Activated T-helper 1 cell treated with anti-CD3 and anti-CD28 coated beads, Interleukin-12 subunit alpha, Interleukin-12 subunit beta, Interleukin-2, Interleukin-4 antibody, amounts not matched to agents 30 ng/mL and 10 ng/mL and 1 ng/mL, durations not matched to agents 14 hours and 24 hours and 36 hours (primary cell): ENCODE measurements at places on chromosomes 1 and 21.

DNA sequence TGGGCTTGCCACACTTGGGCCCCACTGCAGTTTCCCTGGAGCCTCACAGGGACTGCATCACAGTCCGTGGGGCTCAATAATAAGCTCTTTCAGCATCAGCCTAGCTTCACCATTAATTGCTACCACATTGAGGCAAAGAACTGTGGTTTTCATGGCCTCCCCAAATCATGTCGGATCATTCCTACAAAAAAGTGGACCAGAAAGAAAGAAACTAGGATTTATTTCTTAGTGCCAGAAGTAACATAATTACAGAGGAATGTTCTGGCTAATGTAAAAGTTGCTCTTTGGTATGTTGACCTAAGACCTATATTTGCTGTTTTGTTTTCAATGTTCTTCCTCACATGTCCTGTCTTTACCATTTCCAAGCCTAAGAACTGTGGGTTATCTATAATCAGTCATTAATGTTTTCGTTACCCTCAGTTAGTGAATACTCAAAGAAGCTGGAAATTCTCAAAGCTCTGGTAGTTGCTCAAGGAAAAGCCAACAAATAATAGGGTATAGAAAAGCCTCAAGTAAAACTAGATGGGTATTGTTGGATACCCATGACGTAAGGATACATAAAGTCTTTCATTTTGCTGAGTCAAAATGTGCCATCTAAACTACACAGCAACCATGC lies 173.9 kb downstream of the LTN1 start:
- H3K27me3 ChIP-seq = no peaks in the 10 kb centered on the region
- H3K4me1 ChIP-seq = no peaks in the 10 kb centered on the region
- H3K36me3 ChIP-seq = peaks cover 45% of the 10 kb centered on the region
- no peak overlapping the region for H3K4me3 ChIP-seq

DNA sequence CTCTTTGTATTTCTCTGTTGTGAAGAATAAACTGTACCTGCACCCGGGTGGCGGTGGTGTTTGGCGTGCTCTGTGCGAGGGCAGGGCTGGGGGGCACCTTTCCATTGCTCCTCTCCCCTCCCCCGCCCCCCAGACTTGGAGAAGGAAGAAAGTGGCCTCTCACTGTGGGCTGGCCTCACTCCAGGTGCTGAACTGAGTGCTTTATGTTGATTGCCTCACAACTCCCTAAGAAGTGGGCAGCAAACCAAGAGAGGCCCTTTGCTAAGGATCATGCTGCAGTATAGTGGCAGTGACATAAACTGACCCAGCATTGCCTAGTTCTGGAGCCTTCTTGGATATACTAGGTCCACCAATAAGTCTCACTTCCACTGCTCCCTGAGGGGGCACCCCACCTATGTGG lies 20.2 kb downstream of the A3GALT2 start:
- H3K27ac ChIP-seq = no peak overlapping the region
- peaks cover 11% of the 10 kb centered on the region for H3K27me3 ChIP-seq
- peaks cover 38% of the 10 kb centered on the region for H3K4me1 ChIP-seq
- no peak for DNase-seq

DNA sequence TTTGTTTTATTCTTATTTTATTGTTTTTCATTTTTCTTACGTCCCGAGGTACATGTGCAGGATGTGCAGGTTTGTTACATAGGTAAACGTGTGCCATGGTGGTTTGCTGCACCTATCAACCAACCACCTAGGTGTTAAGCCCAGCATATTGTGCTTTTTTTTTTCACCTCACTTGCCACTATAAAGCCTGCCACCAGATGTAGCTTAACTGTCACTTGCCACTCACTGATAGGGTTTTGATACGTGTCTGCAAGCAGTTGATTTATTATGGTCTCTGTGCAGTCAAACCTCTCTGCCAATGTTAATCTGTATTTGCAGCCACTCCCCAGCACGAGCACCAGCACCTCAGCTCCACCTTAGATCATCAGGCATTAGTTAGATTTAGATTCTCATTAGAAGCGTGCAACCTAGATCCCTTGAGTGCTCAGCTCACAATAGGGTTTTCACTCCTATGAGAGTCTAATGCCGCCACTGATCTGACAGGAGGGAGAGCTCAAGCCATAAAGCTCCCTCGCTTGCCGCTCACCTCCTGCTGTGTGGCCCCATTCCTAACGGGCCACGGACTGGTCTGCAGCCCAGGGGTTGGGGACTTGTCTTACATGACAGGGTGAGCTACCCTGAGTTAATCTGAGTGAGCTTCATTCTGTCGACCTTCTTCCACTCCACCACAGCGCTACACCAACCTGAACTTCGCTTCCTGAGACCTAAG lies 17.9 kb upstream of the ABCG1 start:
- no peak overlapping the region for H3K27ac ChIP-seq
- peaks cover 5% of the 10 kb centered on the region for H3K27me3 ChIP-seq
- H3K36me3 ChIP-seq = no peaks in the 10 kb centered on the region
- no peak overlapping the region for H3K4me3 ChIP-seq

- peaks cover 3% of the 10 kb centered on the region for H3K36me3 ChIP-seq
- H3K27ac ChIP-seq = no peak overlapping the region
- peaks cover 32% of the 10 kb centered on the region for H3K27me3 ChIP-seq
- no peak for DNase-seq
These were observed 1.4 kb upstream of the MIA3 start for GRCh38 chr1:222616525-222616924.

DNA sequence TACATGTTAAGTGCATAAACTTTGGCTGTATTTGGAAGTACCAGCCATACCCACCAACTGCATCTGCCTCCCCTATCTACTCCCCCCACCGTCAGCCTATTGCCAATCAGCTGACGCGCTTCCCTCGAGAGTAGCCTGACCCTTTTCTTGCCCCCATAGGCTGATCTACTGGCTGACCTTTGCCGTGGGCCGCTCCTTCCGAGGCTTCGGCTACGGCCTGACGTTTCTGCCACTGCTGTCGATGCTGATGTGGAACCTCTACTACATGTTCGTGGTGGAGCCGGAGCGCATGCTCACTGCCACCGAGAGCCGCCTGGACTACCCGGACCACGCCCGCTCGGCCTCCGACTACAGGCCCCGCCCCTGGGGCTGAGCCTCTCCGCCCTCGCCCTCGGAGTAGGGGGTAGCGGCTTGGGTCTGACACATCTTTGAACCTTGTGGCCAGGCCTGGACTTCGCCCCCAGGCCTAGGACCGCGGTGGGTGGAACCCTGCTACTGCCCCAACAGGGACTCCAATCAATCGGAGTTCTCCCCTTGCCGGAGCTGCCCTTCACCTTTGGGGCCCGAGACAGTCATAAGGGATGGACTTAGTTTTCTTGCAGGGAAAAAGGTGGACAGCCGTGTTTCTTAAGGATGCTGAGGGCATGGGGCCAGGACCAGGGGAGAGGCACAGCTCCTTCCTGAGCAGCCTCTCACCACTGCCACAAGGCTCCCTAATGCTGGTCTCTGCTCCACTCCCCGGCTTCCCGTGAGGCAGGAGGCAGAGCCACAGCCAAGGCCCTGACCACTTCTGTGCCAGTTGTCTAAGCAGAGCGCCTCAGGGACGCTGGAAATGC lies 4.0 kb downstream of the GLMP start:
- H3K4me3 ChIP-seq = peak overlapping the region; percentile 64
- H3K36me3 ChIP-seq = peaks cover 11% of the 10 kb centered on the region
- no peak overlapping the region for H3K27ac ChIP-seq
- no peaks in the 10 kb centered on the region for H3K27me3 ChIP-seq

GRCh38 chr1:66380452-66381212 lies 153.3 kb upstream of the SGIP1 start:
- DNase-seq = no peak
- no peak overlapping the region for H3K27ac ChIP-seq
- H3K27me3 ChIP-seq = no peaks in the 10 kb centered on the region
- H3K4me1 ChIP-seq = peaks cover 37% of the 10 kb centered on the region
- peak overlapping the region; percentile 44 for H3K4me3 ChIP-seq
- peaks cover 16% of the 10 kb centered on the region for H3K36me3 ChIP-seq

- no peak overlapping the region for H3K27ac ChIP-seq
- H3K4me3 ChIP-seq = no peak overlapping the region
- H3K27me3 ChIP-seq = peaks cover 14% of the 10 kb centered on the region
- no peaks in the 10 kb centered on the region for H3K4me1 ChIP-seq
These were observed 336.0 kb upstream of the NR5A2 start for GRCh38 chr1:199691540-199691939.

DNA sequence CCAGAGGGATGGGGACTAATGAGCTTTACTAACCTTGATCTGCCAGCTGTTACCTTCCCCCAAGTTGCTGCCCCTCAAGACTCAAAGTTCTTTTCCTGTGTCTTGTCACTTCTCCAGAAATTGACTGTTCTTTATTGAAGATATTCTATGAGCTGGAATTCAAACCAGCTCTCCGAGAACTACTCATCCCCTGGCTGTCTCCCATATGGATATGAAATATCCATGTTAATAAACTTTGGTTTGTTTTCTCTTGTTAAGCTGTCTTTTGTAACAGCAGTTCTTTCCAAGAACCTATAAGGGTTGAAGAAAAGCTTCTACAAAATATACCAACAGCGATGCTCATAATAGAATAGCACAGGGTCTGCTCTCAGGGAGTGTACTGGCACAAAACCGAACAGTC lies 77.0 kb downstream of the CAMK2N1 start:
- no peak for DNase-seq
- peaks cover under 1% of the 10 kb centered on the region for H3K4me1 ChIP-seq
- H3K27ac ChIP-seq = no peak overlapping the region
- peaks cover 21% of the 10 kb centered on the region for H3K27me3 ChIP-seq

GRCh38 chr1:155834296-155834926 lies 22.6 kb downstream of the GON4L start:
- H3K4me1 ChIP-seq = peaks cover 33% of the 10 kb centered on the region
- H3K36me3 ChIP-seq = peaks cover 18% of the 10 kb centered on the region
- H3K27ac ChIP-seq = no peak overlapping the region
- no peak for DNase-seq
- H3K27me3 ChIP-seq = no peaks in the 10 kb centered on the region

GRCh38 chr21:41926807-41927171 lies 27.0 kb downstream of the C2CD2 start:
- peaks cover 66% of the 10 kb centered on the region for H3K4me1 ChIP-seq
- peaks cover 4% of the 10 kb centered on the region for H3K36me3 ChIP-seq
- DNase-seq = no peak
- H3K4me3 ChIP-seq = peak overlapping the region; percentile 84

- H3K4me1 ChIP-seq = peaks cover 12% of the 10 kb centered on the region
- peaks cover 27% of the 10 kb centered on the region for H3K27me3 ChIP-seq
- peak overlapping the region; percentile 82 for H3K4me3 ChIP-seq
- DNase-seq = peak; percentile 28
- peak overlapping the region; percentile 53 for H3K27ac ChIP-seq
- H3K36me3 ChIP-seq = no peaks in the 10 kb centered on the region
These were observed 83.1 kb downstream of the HHIPL2 start for GRCh38 chr1:222464841-222465210.

GRCh38 chr1:89624715-89625323 lies 8.1 kb upstream of the LRRC8C start:
- peaks cover 63% of the 10 kb centered on the region for H3K4me1 ChIP-seq
- DNase-seq = no peak
- H3K27ac ChIP-seq = no peak overlapping the region

GRCh38 chr1:173409613-173410012 lies 67.5 kb upstream of the PRDX6 start:
- peaks cover 19% of the 10 kb centered on the region for H3K4me1 ChIP-seq
- H3K36me3 ChIP-seq = peaks cover 1% of the 10 kb centered on the region
- DNase-seq = no peak
- H3K27me3 ChIP-seq = peaks cover 4% of the 10 kb centered on the region
- no peak overlapping the region for H3K4me3 ChIP-seq
- no peak overlapping the region for H3K27ac ChIP-seq

DNA sequence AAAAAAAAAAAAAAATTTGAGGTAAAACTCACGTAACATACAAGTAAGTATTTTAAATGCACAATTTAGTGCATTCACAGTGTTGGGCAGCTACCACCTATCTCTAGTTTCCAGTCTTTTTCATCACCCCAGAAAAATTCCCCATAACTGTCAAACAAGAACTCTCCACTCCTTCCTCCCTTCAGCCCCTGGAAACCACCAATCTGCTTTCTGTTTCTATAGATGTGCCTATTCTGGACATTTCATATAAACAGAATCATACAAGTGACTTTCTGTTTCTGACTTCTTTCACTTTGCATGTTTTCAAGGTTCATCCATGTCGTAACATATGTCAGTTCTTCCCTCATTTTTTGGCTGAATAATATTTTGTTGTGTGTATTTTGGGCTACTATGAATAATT lies 24.9 kb upstream of the ETS2 start:
- H3K36me3 ChIP-seq = peaks cover 19% of the 10 kb centered on the region
- DNase-seq = peak; percentile 31
- peak overlapping the region; percentile 59 for H3K27ac ChIP-seq

GRCh38 chr1:162276493-162276892 lies 100.2 kb downstream of the SPATA46 start:
- H3K4me3 ChIP-seq = no peak overlapping the region
- no peaks in the 10 kb centered on the region for H3K4me1 ChIP-seq
- H3K27me3 ChIP-seq = peaks cover 16% of the 10 kb centered on the region
- no peak for DNase-seq
- H3K36me3 ChIP-seq = no peaks in the 10 kb centered on the region
- no peak overlapping the region for H3K27ac ChIP-seq

DNA sequence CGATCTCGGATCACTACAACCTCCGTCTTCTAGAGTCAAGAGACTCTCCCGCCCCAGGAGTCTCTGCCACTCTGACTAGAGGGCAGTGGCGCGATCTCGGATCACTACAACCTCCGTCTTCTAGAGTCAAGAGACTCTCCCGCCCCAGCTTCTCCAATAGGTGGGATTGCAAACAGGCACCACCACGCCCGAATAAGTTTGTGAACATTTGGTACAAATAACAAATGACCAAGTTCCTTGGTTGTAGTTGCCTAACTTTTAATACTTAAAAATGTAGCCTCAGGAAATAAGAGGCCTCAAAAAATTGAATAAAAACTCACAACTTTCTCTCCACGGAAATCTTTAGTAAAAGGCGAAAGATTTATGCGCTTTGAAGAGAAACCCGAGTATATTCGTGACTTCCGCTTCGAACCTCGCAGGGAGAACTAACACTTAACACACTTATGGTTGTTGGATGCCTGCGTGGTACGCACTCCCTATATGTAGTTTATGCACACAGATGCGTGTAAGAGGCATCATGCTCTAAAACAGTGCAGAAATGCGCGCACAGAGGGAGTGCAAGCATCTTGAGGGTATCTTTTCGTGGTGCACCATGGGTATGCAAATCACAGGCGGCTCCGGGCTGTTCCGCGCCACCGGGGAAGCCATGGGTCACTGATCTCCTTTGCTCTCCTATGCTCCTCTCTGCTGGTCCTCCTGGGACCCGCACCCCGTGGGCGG lies 11.4 kb downstream of the BTBD19 start:
- peak overlapping the region; percentile 97 for H3K27ac ChIP-seq
- peaks cover 24% of the 10 kb centered on the region for H3K36me3 ChIP-seq
- peak overlapping the region; percentile 87 for H3K4me3 ChIP-seq
- no peaks in the 10 kb centered on the region for H3K27me3 ChIP-seq
- peaks cover 54% of the 10 kb centered on the region for H3K4me1 ChIP-seq
